ENCODE measurements at places on chromosomes 3 and 15. TPM values are rescaled to one million over a fixed set of nuclear protein-coding genes. Genes with fewer than 3 reads are reported as not detected.

GABRB3 gene
- 20.9 TPM for total RNA-seq

DNA sequence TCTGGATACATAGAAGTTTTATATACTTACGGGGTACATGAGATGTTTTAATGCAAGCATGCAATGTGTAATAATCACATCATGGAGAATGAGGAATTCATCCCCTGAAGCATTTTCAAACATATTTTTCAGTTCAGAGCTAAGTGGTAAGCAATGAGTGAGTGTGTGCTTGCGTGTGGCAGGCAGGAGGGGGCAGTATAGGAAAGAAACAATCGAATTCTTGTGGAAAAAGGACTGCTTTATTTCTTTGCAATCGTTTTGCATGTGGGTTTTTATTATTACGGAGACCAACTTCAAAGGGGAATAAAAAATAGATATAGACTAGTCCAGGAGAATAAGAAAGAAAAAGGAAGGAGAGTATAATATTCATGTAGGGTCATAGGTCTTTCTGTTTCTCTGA lies 271.6 kb downstream of the CHL1 start:
- no peaks in the 10 kb centered on the region for H3K27me3 ChIP-seq
- H3K36me3 ChIP-seq, result no peaks in the 10 kb centered on the region
- no peak overlapping the region for H3K4me3 ChIP-seq
- no peak overlapping the region for H3K27ac ChIP-seq
- DNase-seq, result no peak
- no peaks in the 10 kb centered on the region for H3K4me1 ChIP-seq

GRCh38 chr3:188827576-188827975 lies 344.2 kb upstream of the TPRG1 start:
- H3K27ac ChIP-seq, result no peak overlapping the region
- DNase-seq, result no peak

DNAH12 gene
- total RNA-seq, result not detected

GRCh38 chr15:98920091-98920880 lies 87.3 kb downstream of the PGPEP1L start:
- H3K4me3 ChIP-seq, result no peak overlapping the region
- H3K27me3 ChIP-seq, result no peaks in the 10 kb centered on the region
- H3K36me3 ChIP-seq, result peaks cover 84% of the 10 kb centered on the region
- no peak overlapping the region for H3K27ac ChIP-seq
- no peaks in the 10 kb centered on the region for H3K4me1 ChIP-seq

ANKUB1 gene
- not detected for total RNA-seq
